ENCODE measurements at places on chromosomes 12 and 14. TPM values are rescaled to one million over a fixed set of nuclear protein-coding genes. Genes with fewer than 3 reads are reported as not detected.

Gene P2RX2
- not detected for total RNA-seq

Gene TTC9
- total RNA-seq = 2.9 TPM

Gene CSRP2
- total RNA-seq = 15.7 TPM

Gene STXBP6
- total RNA-seq = 13.9 TPM

Gene VASH1
- 16.4 TPM for total RNA-seq

Gene PAN2
- 46.3 TPM for total RNA-seq

Gene INTS13
- 15.5 TPM for total RNA-seq

Gene SERPINA9
- total RNA-seq = not detected

Gene CPM
- 3.2 TPM for total RNA-seq

Measured in cardiac septum (tissue), 1 donor.